ENCODE measurements at places on chromosomes 5 and 9.

GRCh38 chr9:89929673-89930480 lies 325.1 kb downstream of the GADD45G start:
- no peak for DNase-seq

GRCh38 chr9:121222524-121223171 lies 21.0 kb upstream of the RAB14 start:
- DNase-seq: peak; percentile 71

DNA sequence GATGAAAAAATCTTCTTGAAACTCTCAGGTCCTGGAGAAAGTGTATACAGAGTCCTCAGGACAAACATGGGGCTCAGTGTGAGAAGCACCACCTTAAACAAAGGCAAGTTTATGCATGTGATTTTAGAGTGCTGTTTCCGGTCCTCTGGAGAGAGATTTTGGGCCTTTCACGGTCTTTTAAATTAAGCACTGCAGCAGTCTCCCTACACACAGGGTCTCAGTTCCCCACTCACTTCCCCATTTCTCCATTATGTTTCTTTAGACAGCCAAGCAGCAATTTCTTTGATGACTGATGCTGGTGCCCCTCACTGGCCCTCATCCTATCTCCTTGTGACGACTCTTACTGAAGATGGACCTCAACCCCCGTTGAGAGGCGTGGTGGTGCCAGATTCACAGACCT lies 220.2 kb upstream of the CLINT1 start:
- DNase-seq: no peak

DNA sequence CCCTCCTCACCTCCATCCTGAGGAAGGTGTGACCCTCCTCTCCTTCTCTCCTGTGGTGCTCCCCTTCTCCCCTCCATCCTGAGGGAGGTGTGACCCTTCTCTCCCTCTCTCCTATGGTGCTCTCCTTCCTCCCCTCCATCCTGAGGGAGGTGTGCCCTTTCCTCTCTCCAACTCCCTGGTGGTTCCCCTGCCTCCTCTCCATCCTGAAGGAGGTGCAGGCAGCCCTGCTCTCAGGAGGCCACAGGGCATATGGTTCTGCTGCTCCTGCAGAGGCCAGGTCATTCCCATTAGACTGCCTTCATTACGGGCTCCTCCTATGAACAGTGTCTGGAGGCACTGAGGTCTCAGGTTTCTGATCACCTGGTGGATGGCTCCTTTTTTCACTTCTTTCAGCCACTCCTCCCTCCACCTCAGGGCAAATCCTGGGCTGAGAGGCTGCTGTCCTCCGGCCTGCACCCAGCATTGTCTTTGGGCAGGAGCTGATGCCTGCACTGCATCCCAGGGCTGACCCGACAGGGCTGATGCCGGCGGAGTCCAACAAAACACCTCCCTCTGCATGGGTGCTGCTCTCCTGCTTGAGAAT lies 197.1 kb downstream of the MED10 start:
- no peak for DNase-seq

- no peak for DNase-seq
Measured at GRCh38 chr9:136725612-136726011, 13.2 kb downstream of the DIPK1B start.

DNA sequence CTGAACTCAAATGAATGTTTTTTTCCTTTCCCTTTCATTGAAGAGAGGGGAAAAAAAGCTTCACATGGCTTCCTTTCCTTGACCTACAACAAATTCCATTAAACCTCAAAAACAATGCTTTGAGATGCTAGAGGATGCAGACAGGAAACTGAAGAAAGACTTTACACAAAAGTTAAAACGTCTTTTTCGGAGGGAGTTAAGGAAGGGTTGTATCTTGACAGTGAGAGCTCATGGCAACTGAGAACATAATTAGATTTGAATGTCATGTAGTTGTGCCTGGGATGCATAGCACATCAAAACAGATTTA lies 66.4 kb downstream of the EBF1 start:
- DNase-seq: no peak

- no peak for DNase-seq
Measured at GRCh38 chr5:149863830-149864229, 80.8 kb downstream of the PDE6A start.

- no peak for DNase-seq
Measured at GRCh38 chr5:155082401-155082800, 68.8 kb downstream of the KIF4B start.

- no peak for DNase-seq
Measured at GRCh38 chr5:149616727-149617285, 35.5 kb downstream of the ARHGEF37 start.

DNA sequence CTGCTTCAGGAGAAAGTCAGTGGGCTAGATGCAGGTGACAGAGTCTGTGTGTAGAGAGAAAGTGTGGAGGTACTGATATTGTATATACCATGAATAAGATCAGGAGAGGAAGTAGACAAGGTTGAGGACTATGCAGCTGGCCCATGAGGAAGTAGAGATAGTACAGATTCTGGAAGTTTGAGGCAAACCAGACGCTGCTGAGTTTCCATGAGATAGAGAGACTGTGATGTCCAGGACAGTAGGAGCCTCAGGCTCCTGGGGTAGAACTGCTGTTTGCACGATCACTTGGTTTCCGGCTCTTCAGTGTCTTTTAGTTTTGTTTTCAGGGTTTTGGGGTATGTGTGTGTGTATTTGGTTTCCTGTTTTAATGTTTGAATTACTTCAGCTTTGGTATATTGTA lies 13.6 kb downstream of the OTULINL start:
- no peak for DNase-seq

- no peak for DNase-seq
Measured at GRCh38 chr5:62312036-62312435, 6.0 kb downstream of the KIF2A start.

DNA sequence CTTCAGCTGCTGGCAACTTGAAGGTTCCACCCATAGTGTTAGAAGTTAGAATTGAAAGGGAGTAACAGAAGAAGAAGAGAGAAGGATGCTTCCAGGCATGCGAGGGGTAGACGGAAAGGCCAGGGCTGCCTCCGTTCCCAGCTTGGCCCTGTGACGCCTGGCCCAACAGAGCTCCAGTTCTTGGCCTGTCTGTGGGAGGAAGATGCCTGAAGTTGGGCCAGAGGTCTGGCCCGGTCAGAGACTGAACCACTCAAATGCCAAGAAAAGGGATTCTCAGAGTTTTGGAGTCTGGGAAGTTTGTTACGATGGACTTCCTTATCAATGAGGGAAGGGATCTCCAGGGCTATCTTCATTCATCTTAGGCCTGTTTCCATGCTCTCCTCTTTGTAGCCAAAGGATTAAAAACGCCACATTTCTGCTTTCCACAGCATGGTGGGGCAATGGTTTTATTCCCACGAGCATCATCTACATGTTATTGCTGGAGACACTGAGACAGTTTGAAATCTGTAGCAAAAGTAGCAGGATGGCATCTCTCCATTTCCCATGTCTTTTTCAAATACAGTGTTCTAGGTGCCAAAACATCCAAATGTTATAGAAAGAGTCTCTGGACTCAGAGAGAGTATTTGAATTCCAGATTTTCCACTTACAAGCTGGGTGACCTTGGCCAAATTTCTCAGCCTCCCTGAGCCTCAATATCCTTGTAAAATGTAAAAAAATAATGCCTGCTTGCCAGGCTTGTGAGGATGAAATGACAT lies 65.4 kb upstream of the ANKRD55 start:
- no peak for DNase-seq

- DNase-seq: no peak
Measured at GRCh38 chr9:14957109-14957508, 46.9 kb upstream of the FREM1 start.

DNA sequence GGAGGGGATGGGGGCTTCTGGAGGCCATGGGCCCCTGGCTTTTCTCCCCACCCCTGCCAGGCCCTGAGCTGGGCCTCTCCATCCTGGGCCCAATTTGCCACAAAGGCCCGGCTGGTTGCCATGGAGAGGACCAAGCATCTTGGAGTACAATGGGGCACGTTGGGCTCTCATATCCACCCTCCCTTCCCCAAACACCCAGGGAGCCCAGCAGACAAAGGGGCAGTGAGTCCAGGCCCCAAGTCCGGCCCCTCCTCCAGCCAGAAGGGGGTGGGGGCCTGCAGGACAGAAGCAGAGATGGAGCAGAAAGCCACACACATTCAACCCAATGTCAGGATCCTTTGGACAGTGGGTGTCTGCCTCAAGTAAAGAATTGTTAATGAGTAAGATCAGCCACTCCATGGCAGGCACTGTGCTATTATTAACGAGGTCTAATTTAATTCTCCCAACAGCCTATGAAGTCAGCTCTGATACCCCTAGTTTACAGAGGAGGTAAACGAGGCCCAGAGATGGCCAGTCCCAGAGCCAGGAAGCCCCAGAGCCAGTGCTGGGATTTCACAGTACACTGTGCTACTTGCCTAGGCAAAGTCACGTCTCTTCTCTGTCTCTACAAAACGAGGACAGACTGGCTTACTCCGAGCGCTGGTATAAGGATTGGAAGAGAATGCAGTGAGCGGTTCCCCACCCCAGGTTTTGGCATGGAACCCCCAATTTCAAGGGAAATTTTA lies 2.3 kb downstream of the CRB2 start:
- no peak for DNase-seq

DNA sequence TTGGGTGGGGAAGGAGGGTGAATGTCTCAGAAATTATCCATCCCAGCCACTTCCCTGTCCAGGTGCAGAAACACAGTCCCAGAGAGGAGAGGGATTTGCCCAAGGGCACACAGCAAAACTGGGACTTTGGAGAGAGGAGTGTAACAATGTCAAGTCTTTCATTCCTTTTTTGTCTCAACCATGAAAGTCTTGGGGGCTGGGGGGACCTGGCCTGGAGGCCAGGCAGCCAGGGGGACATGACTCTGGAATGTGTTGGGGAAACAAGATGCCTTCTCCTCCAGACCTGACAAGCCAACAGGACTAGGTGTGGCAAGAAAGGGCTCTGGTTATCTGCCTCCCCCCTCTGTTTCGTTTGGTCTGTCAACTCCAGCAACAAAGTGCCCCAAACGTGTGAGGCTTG lies 13.9 kb upstream of the HAND1 start:
- no peak for DNase-seq

DNA sequence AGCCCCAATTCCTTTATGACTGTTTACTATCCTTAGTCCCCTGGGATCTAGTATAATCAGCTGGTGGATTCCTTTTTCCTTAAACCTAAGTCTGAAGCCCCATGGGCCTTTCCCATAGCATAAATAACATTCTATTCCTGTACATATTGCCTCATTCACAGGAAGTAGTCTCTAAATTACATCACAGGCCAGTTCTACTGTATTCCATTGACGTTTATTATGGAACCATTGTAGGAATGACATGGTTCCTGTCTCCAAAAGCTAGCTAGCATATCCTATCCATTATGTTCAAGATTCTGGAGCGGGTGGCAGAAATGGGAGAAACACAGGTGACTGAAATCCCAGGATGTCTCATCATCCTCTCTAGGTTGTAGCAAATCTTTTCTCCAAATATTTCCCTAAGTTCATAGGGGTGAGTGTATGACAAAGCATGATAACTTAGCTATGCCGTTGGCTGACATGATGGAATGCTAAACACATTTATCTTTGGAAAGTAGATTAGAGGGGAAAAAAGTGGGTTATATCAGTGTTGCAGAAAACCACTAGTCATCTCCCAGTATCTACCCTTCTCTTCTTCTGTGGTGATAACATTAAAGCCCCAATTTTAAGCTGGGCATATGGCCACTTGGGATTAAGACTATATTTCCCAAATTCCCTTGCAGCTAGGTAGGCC lies 140.1 kb downstream of the FGF1 start:
- DNase-seq: no peak

DNA sequence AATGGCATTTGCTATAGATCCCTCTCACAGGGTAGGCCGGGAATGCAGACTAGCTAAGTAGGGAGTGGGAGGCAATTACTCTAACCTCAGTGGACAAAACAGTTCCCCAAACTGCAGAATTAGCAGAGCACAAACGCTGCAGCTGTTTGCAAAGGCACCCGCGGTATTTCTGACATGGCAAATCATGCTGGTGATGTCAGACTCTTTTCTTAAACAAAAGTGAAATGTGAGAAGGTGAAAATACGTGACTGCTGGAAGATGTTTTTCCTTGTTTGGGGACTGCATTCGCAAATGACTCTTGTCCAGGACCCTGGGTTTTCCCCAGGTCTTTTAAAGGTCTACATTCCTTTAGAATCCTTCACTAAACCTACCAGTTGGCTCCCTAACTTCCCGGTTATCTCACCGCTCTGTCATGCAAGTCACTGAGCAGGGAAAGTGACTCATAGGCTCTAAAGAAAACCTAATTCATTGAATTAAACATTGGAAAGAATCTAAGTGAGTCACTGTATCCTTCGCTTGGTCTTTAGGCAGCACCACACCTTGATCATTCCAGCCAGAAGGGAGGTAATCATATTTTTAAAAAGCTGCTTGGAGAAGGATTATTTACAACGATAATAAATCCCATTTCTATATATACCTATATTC lies 91.5 kb upstream of the DNAH5 start:
- DNase-seq: no peak

- no peak for DNase-seq
Measured at GRCh38 chr5:106862450-106863193, 808.1 kb downstream of the EFNA5 start.

- no peak for DNase-seq
Measured at GRCh38 chr9:120905315-120906164, 21.1 kb downstream of the TRAF1 start.

DNA sequence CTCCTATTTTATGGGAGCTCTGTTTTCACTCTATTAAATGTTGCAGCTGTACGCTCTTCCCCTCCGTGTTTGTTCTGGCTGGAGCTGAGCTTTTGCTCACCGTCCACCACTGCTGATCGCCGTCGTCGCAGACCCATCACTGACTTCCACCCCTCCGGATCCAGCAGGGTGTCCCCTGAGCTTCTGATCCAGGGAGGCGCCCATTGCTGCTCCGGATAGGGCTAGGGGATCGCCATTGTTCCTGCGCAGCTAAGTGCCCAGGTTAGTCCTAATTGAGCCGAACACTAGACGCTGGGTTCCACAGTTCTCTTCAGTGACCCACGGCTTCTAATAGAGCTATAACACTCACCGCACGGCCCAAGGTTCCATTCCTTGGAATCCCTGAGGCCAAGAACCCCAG lies 96.2 kb upstream of the PRDM9 start:
- no peak for DNase-seq

DNA sequence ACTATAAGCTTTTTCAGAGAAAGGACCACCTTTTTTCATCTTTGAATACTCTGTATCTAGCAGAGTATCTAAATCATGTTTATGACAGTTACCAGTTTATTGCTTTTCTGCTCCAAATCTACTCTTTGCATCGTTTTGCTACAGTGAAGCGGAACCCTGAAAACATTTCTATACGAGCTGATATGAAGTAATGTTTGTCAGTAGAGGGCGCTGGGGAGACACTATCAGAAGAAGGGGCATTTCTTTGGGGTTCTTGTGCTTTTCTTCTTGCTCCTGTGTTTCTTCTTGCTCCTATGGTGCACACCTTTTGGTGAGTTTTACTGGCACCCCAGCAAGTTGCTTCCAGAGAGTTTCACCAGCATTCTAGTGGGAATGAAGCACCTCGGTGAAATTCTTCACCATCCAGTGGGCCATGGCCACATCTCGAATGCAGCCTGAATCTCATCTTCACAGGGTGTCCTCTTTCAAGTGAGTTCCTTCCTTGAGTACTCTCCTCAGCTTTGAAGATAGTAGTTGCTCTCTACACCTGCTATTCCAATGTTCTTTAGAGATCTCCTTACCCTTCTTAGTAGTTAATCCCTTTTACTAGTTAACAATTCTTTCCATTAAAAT lies 98.4 kb downstream of the FGF1 start:
- peak; percentile 10 for DNase-seq
